ENCODE measurements at places on chromosomes 1 and 21. TPM values are rescaled to one million over a fixed set of nuclear protein-coding genes. Genes with fewer than 3 reads are reported as not detected.

Gene FAM72B
- total RNA-seq = not detected

DNA sequence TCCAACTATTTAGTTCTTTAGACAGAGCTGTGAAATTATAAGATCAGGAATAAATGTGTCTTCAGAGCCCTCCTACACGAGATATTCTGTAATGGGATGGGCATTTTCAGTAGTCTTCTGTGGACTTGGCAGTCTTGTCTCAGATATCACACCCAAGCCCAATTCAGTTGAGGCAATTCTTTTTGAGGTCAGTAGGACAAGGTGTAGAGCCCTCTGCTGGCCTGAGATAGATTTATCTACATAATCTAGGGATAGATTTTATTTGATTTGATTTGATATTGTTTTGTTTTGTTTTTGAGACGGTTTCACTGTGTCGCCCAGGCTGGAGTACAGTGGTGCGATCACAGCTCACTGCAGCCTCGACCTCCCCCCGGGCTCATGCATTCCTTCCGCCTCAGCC, 77.5 kb downstream of the FMN2 start:
- no peak for DNase-seq

- DNase-seq = no peak
Measured at GRCh38 chr1:197544553-197544952, 230.7 kb downstream of the DENND1B start.

DNA sequence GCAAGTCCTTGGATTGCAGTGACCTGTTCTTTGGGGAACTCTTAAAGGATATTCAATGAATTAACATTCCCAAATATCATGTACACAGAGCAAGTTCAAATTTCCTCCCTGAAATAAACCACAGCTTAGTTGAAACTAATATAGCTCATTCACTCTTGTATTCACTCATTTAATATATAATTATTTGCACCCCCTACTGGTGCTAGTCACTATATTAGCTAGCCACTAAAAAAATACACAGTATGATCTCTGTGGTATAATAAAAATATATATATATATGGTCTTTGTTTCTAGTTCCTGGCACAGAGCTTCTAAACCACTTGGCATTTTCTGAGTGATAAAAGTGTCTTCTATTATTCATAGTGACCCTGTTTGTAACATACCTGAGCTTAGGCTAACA, 177.3 kb upstream of the LYPLAL1 start:
- no peak for DNase-seq

Gene NBPF3
- 9.6 TPM for total RNA-seq

Gene CLDN19
- total RNA-seq = not detected

GRCh38 chr1:226884116-226884625, 13.8 kb downstream of the PSEN2 start:
- DNase-seq = no peak

DNA sequence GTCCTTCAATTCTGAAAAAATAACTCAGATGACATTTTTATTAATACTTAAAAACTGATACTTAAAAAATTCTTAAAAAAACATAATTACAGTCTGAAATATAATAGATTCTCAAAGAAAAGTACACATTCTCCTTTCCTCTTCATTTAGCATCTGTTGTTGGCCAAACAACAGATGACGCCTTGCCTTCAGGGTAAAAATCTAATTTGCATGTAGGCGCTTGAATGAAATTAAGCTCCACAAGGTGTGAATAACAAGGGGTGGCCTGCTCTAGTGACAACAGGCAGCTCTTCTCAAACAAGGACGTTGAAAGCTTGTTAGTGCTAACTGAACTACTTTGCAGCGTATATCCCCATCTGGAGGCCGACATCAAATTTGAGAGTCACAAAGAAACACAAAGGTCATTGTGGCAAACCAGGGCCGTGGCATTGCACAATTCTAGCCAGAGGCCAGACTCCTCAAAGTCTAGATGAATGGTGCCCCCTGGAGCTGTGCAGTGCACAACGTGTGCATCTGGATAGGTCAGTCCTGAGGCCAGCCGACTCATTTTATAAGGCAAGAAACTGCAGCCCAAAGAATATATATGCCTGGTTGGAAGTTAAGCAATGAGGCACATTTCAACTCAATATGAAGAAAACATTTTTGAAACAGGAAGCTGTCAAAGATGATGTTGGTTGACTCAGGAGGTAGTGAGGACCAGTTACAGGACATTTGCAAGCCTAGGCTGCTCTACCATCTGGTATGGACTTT, 459.2 kb upstream of the RUNX1 start:
- peak; percentile 20 for DNase-seq

- DNase-seq = no peak
Measured at GRCh38 chr1:2451741-2452140, 24.3 kb upstream of the PLCH2 start.

Gene SCP2
- 87.4 TPM for total RNA-seq

Gene OR2L8
- not detected for total RNA-seq

DNA sequence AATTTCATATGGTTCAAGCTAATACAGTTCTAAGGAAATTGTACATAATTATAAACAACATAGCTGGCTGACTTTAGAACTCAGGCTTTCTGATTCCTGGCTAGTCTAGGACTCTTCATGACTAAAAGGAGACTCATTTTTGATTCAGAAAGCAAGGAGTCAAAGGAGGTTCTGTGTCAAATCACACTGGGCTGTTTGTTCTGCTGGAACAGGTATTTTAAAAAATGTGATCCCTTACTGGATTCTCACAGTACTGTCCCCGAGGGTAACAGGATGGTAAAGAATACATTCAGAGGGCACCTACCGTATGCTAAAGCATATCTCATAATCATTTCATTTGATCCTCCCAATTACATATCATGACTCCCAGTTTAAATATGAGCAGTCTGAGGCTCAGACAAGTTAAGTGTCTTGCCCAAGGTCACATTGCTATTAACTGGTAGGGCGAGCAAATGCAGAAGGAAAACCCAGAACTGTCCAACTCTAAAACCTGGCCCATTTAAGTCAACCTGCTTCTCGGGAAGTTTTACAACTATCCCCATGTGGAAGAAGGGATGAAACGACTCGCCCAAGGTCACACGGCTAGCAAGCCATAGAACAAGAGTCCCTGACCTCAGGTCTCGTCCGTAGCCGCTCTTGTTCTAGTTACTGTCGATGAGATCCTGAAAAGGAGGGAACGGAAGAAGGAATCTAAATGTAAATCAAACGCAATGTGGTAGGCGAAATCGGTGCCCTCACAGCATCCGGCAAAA, 675 bp downstream of the MYSM1 start:
- DNase-seq = no peak

DNA sequence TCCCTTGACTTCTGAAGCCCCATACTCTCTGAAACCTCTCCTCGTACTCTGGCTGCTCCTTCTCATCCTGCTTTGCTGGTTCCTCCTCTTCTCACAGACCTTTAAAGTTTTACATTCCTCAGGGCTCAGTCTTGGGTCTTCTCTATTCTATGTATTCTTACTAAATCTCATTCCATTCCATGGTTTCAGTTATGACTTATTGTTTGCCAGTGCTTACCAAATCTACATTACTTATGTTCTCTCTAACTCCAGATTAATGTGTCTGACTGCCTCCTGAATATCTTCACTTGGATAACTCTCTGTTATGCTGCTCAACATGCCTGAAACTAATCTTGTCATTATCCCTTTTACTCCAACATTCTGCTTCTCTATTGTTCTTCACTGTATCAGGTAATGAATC, 5.4 kb upstream of the SLC35D1 start:
- DNase-seq = no peak

DNA sequence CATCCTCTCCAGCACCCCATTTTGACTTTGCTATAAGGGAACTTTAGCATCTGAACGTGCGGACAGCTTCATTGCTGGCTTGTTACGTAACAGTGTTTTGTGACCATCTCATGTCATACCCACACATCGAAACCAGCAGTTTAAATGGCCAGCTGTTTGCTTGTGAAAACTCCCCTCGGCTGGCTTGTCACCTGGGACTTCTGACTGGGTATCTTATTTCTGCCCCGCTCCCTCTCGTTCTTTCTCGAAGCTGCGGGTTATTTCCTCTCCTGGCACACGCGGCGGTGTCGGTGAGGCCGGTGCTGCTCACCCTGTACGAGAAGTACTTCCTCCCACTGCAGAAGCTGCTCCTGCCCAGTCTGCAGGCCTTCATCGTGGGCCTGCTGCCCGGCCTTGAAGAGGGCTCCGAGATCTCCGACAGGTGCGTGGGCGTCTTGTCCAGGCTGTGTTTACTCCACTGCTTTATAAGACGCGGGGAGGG, 43.5 kb downstream of the DOP1B start:
- no peak for DNase-seq

DNA sequence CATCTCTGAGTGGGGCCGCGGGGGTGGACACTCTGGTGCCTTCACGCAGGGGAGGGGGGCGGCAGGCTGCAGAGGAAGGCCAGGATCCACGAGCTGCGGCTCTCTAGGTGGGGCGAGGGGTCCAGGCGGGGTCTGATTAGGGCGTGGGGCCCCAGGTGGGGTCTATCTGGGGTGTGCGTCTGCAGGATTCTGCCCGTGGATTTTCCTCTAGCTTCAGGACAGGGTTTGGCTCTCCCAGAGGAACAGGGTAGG, 6.3 kb downstream of the JMJD4 start:
- DNase-seq = no peak

GRCh38 chr21:33893917-33894316, 21.7 kb downstream of the ATP5PO start:
- DNase-seq = no peak
